ENCODE measurements at places on chromosomes 11 and 22.

DNA sequence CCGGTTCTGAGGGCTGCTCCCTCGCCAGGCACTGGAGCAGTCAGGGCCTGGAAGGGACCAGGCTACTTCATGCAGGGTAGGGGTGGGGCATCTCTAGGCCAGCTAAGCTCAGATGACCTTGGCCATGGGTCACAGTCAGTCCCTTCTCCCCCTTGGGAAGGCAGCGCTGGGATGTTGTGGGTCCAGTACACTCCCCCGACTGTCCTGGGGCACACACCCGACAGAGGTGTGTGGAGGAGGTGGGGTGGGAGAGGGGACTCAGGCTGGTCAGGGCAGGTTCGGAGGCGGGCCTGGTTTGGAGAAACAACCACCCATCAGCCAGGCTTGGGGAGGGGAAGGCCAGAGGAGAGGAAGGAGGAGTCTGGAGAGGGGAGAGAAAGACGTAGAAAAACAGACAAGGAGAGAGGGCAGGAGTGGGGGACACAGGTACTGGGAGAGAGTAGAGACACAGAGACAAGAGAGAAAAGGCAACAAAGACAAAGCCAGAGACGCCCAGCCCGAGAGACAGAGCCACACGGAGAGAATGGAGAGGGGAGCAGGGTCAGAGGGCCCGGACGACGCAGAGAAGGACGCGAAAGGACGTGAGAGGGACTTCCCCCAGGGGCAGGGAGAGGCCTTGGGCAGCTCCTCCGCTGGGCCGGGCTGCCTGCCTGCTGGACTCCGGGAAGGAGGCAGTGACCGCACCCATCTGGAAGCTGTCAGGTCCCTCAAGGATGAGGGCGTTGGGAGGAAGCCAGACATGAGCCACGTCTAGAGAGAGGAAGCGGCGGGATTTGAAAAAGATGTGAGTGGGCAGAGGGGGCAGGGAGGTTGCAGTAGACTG lies 30.6 kb upstream of the TSKU start:
- DNase-seq = no peak

GRCh38 chr11:2262301-2263070 lies 7.9 kb downstream of the ASCL2 start:
- DNase-seq = no peak

GRCh38 chr22:29108137-29108536 lies 35.3 kb downstream of the KREMEN1 start:
- DNase-seq = no peak

- DNase-seq = no peak
Observed at GRCh38 chr11:69213964-69214363, 58.2 kb downstream of the SMIM38 start.

GRCh38 chr22:47153854-47154525 lies 391.5 kb downstream of the TBC1D22A start:
- no peak for DNase-seq

GRCh38 chr11:134589129-134589528 lies 177.1 kb upstream of the B3GAT1 start:
- DNase-seq = no peak

- no peak for DNase-seq
Observed at GRCh38 chr11:86849679-86850078, 49.3 kb downstream of the PRSS23 start.

DNA sequence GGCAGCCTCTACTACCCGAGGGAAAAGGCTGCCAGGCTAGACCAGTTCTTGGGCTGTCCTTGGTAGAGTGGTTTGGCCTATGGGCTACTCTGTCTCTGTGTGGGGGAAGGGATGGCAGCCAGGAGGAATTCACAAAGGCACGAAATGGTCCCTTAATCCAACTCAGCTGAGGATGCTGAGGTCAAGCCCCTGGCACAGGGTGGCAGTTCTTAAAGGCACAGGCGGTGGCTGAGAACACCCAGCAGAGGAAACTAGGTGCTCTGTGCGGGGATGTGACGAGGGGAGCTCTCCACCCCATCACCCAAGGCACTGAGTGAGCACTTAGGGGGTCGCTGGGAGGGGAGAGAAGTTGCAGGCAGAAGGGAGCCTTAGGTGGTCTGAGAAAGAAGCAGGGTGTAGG lies at the start of gene MFRP:
Gene MFRP, minus strand, starts transcription at position 101 of the 400 bp plus-strand sequence. CDS start 192 bp downstream, outside the sequence.
- DNase-seq = no peak

DNA sequence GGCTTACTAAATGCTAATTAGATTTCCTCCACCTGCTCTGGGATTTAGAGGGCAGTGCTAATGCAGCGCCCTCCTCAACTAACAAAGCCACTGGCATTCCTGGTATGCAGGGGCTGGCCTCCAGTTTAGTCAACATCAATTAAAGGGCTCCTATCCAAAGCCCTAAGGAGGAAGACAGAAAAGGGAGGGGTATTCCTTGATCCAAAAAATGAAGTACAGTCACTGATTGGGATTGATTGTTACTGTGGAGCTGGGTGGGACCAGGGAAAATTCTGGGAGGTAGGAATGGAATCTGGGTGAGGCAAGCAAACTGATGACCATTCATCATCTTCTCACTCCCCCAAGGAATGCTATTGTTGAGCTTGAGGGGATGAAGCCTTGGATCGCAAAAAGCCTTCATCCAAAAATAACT lies 52.2 kb downstream of the GAB2 start:
- no peak for DNase-seq

GRCh38 chr22:33221568-33221967 lies 163.4 kb upstream of the SYN3 start:
- no peak for DNase-seq

GRCh38 chr11:66970807-66971442 lies 4.2 kb upstream of the C11orf86 start:
- DNase-seq = no peak

DNA sequence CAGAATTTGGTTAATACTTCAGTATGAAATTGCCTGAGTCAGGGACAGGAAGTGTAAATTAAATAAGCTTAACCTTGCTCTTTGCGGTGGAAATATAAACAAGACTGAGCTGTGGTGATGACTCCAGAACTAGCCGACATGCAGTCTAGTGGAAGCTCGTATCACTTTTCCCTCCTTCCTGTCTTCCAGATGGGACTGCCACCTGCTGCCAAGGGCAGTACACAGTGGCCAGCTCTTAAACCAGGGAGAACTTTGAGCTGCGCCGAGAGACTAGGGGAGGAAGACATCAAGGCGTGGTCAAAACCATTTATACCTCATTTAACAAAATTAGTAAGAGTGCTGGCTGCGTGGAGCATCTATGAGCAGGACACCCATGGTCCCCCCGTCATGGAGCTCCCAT lies 31.3 kb upstream of the CTTN start:
- DNase-seq = no peak

DNA sequence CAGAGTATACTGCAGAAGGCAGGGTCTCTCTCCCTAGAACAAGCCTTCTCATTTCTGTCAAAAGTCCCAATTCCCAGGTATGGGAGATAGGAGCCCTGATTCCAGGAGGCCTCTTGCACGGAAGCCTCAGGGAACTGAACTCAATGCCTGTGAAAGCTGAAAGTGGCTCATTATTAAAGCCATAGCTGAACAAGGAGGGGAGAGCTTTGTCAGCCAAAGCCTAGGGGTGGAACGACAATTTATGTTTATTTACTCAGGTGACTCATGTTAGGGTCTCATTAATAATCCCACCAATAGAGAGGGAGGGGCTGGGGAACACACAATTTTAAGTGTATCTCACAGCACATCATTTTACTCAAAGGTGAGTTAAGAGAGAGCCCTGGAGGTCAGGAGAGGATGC lies 44.9 kb downstream of the DSCAML1 start:
- DNase-seq = no peak

- DNase-seq = no peak
Observed at GRCh38 chr11:86787018-86787536, 13.3 kb upstream of the PRSS23 start.

GRCh38 chr11:104001561-104002056 lies 34.8 kb upstream of the DDI1 start:
- no peak for DNase-seq

DNA sequence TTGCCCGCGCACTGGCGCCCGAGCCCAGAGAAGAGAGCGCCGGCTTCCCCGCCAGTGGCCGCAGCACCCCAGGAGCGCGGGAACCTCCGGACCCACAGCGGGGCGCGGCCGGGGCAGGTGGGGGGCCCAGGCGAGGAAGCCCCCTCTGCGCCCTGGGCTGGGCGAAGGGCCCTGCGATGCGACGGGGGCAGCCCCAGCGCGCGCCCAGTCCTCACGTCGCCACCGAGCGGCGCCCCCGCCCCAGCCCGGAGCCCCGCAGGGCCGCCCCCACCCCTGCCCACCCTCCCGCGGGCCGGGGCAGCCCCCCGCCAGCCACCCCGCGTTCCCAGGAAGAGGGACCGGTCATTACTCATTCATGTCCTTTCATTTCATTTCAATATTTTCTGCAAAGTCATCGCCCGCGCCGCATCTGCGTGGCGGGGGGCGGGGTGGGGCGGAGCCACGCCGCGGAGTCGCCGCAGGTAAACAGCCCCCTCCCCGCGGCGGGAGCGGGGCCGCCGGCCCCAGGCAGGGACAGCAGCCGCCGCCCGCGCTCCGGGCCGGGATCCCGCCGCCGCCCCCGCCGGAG lies 673 bp upstream of the PANX2 start:
- no peak for DNase-seq

GRCh38 chr11:48034926-48035871 lies 54.8 kb downstream of the PTPRJ start:
- DNase-seq = no peak

GRCh38 chr11:41189701-41190436 lies 269.6 kb downstream of the LRRC4C start:
- no peak for DNase-seq

DNA sequence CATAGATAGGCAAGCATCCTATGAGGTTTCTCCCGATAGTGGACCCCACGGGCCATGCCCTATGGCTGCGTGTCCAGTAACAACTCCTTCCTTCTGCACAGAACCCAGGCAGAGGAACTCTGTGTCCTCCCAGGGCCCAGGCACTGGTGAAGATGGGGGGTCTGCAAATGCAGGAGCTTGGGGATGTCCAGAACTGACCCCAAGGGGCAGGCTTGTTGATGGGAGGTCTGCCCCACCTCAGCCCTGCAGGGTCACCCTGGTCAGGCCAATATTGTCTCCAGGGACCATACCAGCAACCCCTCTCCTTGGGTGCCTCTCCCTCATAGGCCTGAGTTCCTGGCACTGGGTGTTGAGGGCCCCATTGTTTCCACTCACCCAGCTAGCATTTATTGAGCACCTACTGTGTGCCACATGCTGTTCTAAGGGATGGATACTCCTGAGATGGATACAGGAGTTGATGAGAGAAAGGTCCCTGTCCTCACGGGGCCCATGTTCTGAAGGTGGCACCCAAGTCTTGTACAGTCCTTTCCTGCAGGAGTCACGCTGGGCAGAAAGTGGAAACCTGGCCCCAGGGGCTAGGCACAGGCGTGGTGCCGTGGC lies 26.3 kb upstream of the TXNRD2 start:
- DNase-seq = no peak

DNA sequence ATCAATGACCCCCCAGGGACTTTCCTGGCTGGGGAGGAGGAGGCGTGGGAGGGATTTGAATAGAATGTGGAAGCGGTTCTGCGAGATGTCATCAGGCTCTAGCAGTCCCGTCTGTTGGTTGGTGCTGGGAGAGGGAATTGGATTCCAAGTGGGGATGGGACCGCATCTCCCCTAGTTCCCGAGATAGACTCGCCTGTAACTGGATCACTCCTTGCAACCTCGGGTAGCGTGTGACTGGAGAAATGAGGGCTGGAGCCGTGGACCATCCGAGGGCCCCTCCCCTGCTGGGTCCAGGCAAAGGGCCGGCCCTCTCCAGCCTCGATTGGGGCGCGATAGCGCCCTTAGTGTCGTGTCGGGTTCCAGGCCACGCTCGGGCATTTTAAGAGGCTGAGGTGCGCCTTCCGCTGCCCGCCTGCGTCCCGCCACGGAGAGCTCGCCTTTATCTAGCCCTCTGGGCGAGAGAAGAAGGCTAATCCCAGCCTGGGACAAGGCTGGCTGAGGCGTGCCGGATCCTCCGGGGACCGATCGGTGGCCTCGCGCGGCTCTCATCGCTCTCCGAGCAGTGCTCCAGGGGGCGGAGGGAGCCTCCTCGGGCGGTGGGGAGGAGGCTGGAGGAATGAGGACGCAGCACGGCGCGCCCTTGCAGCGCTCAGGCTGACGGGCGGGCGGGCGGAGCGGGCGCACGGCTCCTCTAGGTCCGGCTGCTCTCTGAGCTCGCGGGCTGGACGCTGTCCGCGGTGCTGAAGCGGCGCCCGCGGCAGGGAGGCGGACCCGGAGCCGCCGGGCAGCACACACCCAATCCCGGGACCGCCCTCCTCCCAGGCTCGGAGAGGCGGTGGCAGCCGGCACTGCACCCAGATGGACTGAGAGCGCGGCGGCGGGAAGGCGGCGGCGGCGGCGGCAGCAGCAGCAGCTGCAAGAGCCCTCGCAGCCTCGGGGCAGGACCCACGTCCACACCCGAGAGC lies 107.8 kb downstream of the OSBP2 start:
- peak; percentile 11 for DNase-seq

GRCh38 chr22:47407461-47408025 lies 645.1 kb downstream of the TBC1D22A start:
- no peak for DNase-seq

DNA sequence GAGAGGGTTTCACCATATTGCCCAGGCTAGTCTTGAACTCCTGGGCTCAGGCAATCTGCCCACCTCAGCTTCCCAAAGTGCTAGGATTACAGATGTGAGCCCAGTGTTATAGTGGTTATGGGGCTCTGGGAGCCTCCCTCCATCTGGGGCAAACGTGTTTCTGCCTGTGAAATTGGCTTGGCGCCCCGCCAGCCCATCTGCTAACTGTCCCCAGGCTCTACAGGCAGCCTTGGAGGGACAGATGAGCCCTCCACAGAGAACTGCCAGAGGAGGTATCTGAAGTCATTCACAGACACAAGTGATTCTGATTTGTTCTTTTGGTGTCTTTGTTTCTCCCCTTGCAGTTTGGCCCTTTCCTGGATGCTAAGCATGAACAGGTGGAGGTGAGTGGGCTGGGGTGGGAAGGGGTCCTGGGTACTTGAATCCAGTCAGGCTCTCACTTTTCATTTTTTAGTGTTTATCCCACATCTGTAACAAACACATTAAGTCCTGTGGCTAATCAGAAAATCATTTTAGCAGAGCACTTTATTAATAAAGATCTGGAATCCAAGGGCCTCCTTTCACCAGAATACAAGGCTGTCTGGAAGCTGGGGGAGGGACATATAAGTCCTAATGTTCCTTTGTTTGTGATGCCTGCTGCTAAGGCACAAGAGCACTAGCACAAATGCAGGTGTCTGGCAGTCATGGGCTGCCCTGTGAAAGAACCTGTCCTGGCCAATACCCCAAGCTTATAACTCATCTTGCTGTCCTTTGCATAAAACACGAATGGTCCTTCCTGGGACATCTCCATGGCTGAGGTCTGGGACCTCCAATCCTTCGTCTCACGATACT lies 25.7 kb upstream of the CDC42EP2 start:
- DNase-seq = no peak

All from NCI-H187 (cell line).